ENCODE measurements at places on chromosomes 1 and 21. TPM values are rescaled to one million over a fixed set of nuclear protein-coding genes. Genes with fewer than 3 reads are reported as not detected.

Gene ALX3
- total RNA-seq = not detected

Gene SPRR1B
- not detected for total RNA-seq

Gene TBX19
- total RNA-seq = 0.60 TPM

Gene CASP9
- total RNA-seq = 5.6 TPM

Gene SLC9C2
- not detected for total RNA-seq

Gene CFHR4
- not detected for total RNA-seq

Gene SPATA6
- 1.3 TPM for total RNA-seq

Gene GCSAML
- not detected for total RNA-seq

Gene CITED4
- 97.2 TPM for total RNA-seq

Gene RGS1
- not detected for total RNA-seq

Gene VWA5B1
- not detected for total RNA-seq

Gene ZDHHC18
- 40.4 TPM for total RNA-seq

Gene OPTC
- total RNA-seq = not detected

Gene ANGPTL7
- total RNA-seq = not detected

Gene CFHR3
- 0.16 TPM for total RNA-seq

Gene FCRL5
- total RNA-seq = not detected

Gene C1orf87
- not detected for total RNA-seq

Gene LMOD1
- total RNA-seq = not detected

Gene CHI3L2
- total RNA-seq = 0.49 TPM

Gene IVL
- not detected for total RNA-seq

Gene NFASC
- total RNA-seq = 1.1 TPM

Gene CXADR
- total RNA-seq = 7.4 TPM

Measured in A549 treated with Hydrocortisone at 1 μM for 4 hours (cell line).